Stimulated activated CD8-positive, alpha-beta memory T cell treated with anti-CD3 and anti-CD28 coated beads, Interleukin-2, amount 100 ng/mL, for 48 hours (primary cell): ENCODE measurements at places on chromosomes 7 and 10.

DNA sequence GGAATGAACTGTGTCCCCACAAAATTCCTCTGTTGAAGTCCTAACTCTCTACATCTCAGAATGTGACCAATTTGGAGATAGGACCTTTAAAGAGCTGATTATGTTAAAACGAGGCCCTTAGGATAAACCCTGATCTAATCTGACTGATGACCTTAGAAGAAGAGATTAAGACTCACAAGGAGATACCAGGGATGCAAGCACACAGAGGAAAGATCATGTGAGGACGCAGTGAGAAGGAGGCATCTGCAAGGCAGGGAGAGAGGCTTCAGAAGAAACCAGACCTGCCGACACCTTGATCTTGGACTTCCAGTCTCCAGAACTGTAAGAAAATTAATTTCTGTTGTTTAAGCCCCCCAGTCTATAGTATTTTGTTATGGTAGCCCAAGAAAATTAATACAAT is 94.9 kb upstream of the ZNF800 start:
- DNase-seq, result no peak

DNA sequence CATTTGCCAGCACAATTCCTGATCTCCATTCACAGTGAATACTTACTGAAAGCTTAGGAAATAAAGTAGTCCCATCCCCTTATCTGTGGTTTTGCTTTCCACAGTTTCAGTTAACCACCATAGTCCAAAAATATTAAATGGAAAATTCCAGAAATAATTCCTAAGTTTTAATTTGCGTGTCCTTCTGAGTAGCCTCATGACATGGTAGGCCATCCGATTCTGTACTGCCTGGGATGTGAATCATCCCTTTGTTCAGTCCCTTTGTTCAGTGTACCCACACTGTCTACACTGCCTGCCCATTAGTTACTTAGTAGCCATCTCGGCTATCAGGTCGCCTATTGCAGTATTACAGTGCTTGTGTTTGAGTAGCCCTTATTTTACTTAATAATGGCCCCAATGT is 14.2 kb downstream of the RAB11FIP2 start:
- no peak for DNase-seq

GRCh38 chr10:10869592-10869991 is 148.1 kb upstream of the CELF2 start:
- DNase-seq, result no peak

- no peak for DNase-seq
Measured at GRCh38 chr10:36283827-36284226, 641.7 kb upstream of the FZD8 start.
